ENCODE measurements at places on chromosomes 4 and X.

GRCh38 chr4:155143512-155143911 is 64.9 kb upstream of the NPY2R start:
- DNase-seq = no peak

GRCh38 chr4:147078875-147079658 is 133.4 kb upstream of the TTC29 start:
- peak; percentile 27 for DNase-seq

DNA sequence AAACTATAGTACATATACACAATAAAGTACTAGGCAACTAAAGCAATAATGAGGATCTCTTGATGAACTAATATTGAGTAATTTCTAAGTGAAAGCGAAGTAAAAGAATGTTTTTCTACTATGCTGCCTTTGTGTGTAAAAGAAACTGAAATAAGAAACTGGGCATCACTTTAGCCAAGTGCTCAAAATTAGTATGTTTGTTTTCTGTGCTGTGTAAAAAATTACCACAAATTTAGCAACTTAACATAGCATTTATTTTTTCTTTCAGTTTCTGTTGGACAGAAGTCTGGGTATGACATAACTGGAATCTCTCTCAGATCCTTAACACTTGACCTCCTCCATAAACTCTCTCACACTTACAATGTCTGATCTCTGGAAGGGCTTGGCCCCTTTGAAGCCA is 687.1 kb upstream of the MAGEB2 start:
- DNase-seq = no peak

DNA sequence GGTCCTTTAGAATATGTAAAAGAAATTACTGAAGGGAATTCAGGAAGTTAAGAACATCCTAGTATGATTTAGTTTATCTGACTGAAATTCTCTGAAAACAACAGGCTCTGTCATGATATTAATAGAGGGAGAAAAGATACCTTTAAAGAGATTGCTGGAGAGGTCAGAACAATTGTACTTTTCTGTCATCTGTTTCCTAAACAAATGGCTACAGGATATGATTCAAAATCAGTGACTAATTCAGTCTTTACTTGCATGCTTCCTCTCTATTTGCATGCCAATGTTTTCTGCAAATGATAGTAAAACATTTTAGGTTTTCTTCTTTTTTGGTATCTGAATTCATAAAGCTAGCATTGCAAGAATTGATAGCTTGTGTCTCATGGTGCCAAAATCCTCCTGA is 616.7 kb upstream of the PCDH7 start:
- peak; percentile 30 for DNase-seq

DNA sequence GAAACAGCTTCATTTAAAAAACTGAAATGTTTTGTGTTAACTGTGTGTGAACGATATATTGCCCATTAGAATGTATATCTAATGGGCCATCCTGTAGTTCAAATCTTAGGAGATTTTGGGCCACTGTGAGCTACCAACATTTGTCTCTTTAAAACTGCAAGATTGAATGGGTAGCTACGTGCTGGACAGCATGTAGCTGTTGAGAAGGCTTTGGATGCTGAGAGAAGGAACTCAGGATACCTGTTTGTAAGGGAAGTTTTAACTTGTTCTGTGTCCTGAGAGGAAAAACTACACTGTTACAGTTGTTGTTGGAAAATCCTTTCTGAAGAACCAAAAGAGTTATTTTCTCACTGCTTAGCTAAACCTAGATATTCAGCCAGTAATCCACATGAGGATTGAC is 45.9 kb downstream of the PDLIM5 start:
- DNase-seq = no peak

GRCh38 chrX:50097071-50097470 is 103.7 kb downstream of the AKAP4 start:
- no peak for DNase-seq

DNA sequence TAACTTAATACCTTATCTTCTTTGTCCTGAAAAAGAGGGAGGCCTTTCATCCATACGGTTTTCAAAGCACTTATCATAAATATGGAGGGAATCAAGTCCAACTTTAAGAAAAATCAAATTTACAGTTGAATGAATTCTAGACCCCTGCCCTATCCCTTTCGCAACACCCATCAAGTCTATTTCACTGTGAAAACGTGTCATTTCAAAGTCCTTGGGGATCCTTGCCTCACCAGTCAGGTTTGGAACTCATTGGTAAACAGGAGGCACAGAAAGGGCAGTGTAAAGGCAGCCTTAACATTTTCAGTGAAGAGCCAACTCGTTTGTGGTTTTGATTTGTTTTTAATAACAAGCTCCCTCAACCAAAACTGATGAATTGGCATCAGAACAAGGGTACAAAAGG is 66.5 kb downstream of the AMOT start:
- DNase-seq = no peak

GRCh38 chrX:10203617-10204016 is 46.8 kb downstream of the CLCN4 start:
- no peak for DNase-seq

GRCh38 chr4:145348291-145348690 is 133.4 kb upstream of the SMAD1 start:
- no peak for DNase-seq

DNA sequence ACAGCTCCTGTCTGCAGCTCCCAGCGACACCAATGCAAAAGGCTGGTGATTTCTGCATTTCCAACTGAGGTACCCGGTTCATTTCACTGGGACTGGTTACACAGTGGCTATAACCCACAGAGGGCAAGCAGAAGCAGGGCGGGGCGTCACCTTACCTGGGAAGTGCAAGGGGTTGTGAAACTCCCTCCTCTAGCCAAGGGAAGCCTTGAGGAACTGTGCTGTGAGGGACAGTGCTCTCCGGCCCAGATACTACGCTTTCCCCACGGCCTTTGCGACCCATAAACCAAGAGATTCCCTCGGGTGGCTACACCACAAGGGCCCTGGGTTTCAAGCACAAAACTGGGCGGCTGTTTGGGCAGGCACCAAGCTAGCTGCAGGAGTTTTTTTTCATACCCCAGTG is 218.9 kb downstream of the PPP3CA start:
- no peak for DNase-seq

GRCh38 chr4:174016251-174016650 is 267.2 kb downstream of the FBXO8 start:
- no peak for DNase-seq

GRCh38 chr4:38332699-38333098 is 331.3 kb upstream of the KLF3 start:
- DNase-seq = no peak

- no peak for DNase-seq
Measured at GRCh38 chr4:84647312-84647884, 64.5 kb downstream of the CDS1 start.

DNA sequence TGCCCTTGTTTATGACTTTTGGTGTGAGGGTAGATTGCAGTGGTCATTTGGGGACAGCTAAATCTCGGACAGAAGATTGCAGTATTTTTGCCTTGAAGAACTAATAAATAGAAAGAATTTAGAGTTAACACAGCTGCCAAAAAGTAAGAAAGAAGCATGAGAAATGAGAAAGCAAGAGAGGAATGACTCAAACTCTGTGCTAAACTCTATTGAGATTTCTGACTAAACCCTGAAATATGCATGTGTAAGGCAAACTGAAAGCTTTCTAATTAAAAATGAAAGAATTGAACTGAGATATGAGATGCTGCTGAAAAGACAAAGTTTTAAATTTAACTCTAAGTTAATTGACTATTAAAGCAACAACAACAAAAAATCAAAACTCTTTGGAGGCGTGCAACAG is 791.3 kb downstream of the RAB28 start:
- no peak for DNase-seq

DNA sequence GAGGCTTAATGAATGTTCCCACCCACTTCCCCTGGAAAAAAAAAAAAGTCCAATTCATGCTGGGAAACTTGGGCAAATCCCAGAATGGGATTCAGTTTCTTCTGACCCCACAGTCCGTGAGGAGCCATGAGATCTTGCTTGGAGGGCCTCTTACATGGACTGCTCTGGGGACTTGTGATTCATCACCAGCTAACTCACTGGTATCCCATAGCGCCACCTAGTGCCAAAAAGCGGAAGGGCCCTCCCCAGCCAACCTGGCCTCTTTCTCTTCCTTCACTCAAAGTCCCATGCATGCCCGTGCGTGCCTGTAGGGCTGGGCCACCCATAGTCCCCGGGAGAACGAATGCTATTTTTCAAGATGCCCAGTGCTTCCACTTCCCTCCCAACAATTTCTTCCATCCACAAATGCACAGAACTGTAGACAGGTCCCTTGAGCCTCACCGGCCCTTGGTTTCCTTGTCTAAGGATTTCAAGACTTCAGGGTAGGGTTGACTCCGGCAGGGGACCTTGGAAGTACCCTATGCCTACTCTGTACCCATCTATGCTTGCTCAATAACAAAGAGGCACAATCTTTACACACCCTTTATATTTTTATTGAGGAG is 5.1 kb downstream of the RTL5 start:
- DNase-seq = peak; percentile 42

DNA sequence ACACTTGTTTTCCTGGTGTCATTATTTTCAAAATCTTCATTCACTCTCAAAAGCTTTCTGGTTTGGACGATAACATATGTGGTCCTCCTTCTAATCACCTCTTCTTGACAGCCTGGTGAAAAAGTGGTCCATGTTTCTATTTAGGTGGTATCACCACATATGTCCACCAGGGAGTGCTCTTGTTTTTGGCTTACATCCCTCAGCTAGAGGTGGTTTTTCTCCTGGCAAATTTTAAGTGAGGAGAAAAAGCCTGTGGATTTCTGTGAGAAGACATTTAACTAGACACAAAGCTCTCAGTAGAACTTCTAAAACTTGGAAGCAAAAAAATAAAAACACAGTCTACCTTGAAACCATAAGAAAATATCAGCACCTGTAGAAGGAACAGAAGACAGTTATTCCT is 58.0 kb upstream of the FRMPD4 start:
- peak; percentile 16 for DNase-seq

- DNase-seq = no peak
Measured at GRCh38 chr4:183599690-183600089, 59.3 kb downstream of the RWDD4 start.

GRCh38 chr4:161189286-161190134 is 974.3 kb downstream of the FSTL5 start:
- no peak for DNase-seq

DNA sequence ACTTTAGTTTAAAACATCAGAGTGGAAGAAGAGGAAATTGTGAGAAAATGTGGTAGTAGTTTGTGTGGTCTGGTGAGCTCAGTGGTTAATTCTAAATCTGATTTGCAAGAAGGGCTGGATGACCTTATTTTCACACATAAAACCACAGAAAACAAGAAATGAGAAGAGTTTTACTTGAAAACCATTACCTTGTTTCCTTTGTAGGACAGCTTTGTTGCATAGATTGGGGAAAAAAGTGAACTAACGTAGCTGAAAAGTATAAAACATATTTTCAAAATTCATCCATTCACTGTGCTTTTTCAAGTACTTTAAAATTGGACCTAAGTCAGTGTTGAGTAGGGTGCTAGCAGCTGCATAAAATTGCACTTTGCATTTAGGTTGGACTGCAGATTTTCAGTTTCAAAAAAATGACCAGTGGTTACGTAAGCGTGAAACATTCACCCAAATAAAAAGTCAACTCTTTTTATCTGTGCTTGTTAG is 211.3 kb downstream of the ARHGAP10 start:
- no peak for DNase-seq

DNA sequence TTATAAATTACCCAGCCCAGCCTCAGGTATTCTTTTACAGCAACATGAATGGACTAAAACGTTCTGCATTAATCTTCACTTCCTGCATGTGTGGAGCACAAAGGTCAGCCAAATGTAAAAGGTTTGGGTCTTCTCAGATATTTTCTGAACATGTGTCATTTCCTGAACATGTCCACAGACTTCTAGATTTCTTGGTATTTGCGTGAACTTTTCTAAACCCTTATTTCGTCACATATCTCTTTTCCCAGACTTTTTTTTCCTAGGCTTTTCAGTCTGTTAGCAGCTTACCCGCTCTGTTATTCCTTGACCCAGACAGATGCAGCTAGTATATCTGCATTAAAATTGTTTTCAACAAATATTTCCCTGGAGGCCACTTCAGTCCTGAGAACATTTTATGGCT is 57.3 kb upstream of the USP51 start:
- DNase-seq = no peak

- no peak for DNase-seq
Measured at GRCh38 chrX:100830143-100830542, 10.0 kb downstream of the CSTF2 start.

GRCh38 chrX:22012051-22012450 is 20.1 kb upstream of the PHEX start:
- no peak for DNase-seq

GRCh38 chrX:79368441-79368840 is 1.3 kb upstream of the ITM2A start:
- DNase-seq = no peak

GRCh38 chr4:40254608-40255392 is 58.0 kb downstream of the RHOH start:
- DNase-seq = peak; percentile 12

DNA sequence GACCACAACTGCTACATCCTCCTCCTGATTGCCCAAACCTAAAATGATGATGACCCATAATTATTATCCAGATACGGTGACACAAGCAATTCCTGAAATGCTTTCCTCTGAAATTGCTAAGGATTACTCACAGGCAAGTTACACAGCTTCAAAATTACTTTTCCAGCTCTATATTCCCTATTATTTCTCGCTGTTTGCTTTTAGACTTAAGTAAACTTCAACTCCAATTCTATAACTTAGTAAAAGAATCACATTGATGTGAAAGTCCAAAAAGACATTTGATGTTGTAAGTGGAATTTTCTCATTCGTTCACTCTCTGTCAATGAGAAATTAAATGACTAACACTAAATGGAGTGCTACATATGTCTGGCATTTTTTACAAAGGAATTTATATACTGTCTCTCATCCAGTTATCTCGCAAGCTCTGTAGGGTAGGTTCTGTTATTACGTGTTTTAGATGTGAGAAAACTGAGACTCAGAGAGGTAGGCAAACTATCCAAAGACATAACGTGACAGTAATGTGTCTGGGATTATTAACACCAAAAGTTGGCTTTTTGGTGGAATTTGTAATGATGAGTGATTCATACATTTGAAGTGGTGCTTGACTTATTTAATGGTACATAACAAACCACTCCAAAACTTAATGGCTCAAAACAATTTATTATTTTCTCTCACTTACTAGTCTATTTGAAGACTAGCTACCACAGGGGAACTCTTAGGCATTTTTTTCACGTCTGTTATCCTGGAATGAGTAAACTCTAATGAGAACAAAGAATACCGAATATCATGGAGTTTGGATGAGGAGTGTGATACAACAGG is 31.5 kb downstream of the PALLD start:
- no peak for DNase-seq

DNA sequence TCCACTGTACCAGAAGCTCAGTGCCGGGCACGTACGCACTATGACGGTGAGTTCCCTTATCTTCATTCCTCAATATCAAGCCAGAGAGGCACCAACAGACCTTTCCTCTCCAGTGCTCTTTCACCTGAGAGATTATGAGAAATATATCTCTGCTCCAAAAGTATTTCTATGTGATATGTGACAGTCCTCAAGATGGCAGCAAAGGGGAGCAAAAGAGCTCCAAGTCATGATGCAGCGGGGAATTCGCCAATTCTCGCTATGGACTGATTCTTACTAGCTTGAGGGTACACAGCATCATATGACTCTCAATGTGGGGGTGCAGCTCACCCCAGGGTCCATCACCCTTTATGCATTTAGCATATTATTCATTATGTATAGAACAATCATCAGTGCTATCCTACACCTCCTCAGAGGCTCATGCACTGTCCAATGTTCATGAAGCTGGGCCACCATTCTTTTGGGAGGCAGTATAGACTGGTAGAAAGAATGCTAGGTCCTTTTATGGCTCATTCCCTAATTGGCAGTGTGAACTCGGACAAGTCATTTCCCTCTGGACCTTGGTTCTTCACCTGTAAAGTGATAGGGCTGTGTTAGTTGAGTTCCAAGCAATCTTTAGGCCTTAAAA is 12.8 kb upstream of the IQSEC2 start:
- no peak for DNase-seq

Measured in foreskin melanocyte (primary cell).